ENCODE measurements at places on chromosomes 16 and 17.

DNA sequence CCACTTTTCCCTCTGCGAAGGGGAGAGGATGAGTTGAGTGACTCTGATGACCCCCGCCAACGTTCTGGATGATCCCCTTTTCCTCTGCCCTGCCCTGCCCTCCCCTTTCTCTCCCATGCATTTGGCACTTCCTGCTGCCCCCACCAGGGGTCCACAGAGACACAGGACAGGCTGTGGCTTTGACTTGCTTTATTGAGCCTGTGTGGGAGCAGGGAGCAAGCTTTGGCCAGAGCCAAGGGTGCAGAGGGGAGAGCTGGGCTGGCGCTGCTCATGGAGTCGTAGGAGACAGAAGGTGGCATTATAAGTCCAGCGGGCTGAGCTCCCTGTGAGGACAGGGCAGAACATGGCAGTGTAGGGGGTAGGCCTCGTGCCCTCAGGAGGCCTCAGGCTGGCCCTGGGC, 1.6 kb downstream of the PPY start:
- DNase-seq, result no peak

DNA sequence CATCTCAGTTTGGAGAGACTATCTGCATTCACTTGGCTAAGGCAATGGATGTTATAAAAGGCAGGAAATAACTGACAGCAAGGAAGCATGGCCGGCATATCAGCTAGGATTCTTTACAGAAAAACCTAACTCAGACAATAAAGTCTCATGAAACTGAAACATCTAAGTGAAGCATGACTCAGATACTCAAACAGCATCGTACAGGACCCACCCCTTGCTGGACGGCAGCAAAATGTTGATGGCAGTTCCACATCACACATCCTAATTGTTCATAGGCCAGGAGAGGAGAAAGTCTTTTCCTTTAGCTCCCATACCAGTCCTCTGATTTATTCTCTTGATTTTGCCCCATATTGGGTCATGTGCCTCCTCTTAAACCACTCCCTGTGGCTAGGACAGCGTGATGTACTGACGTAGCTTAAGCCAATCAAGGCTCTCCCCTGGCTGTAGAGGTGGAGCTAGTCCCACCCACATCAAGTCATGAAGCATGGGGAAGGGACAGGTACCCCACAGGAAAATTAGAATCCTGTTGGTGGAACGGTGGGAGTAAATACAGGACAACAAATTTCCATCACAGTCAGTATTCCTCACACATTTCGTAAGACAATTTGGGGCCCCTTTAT, 178.9 kb downstream of the IRX3 start:
- no peak for DNase-seq

- DNase-seq, result no peak
Observed at GRCh38 chr16:53988136-53988535, 284.2 kb downstream of the FTO start.

DNA sequence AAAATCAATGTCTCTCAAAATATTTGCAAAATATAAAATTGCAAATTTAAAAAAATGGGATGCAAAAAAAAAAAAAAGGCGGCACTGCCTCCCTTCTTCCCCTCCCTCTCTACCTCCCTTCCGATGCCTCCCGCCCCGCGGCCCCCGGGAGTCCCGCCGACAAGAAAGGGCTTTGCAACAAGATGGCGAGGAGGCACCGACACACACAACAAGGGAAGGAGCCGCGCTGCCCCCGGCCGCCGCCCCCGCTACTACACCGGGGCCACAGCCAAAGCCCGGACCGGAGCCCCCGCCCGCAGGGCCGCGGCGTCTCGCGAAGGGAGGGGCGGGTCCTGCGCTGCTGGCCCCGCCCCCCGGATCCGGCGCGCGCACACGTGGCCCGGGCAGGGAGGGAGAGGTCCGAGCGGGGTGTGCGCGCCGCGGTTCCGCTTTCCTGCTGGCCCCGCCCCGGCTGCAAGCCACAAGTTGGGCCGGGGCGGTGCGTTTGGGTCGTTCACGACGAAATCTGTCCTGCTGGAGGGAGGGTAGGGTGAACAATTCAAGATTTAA, at the start of gene MNT:
Gene MNT, minus strand, starts transcription at position 184 of the 549 bp plus-strand sequence. CDS start 348 bp downstream, outside the sequence.
- DNase-seq, result peak; percentile 88

GRCh38 chr16:46976550-46976949, 3.1 kb upstream of the DNAJA2 start:
- DNase-seq, result no peak

GRCh38 chr17:57363998-57364643, 107.8 kb downstream of the MSI2 start:
- DNase-seq, result no peak

DNA sequence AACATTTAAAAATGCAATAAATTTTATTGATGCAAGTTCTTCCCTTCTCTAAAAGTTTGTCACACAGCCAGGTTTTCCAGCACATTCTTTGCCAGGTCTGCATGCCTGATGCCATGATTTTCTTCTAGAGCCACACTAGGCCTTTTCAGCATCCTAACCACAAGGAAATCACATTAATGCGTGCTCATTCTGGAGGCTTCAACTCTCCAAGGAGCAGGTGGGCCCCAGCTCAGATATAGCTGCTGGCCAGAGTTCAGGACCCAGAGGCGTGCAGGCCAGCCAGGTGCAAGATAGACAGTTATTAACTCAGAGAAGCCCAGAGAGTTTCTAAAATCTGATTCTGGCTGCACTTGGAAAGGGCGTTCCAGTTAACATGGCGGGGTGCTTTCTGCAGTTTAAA, 124.5 kb upstream of the MAF start:
- no peak for DNase-seq

DNA sequence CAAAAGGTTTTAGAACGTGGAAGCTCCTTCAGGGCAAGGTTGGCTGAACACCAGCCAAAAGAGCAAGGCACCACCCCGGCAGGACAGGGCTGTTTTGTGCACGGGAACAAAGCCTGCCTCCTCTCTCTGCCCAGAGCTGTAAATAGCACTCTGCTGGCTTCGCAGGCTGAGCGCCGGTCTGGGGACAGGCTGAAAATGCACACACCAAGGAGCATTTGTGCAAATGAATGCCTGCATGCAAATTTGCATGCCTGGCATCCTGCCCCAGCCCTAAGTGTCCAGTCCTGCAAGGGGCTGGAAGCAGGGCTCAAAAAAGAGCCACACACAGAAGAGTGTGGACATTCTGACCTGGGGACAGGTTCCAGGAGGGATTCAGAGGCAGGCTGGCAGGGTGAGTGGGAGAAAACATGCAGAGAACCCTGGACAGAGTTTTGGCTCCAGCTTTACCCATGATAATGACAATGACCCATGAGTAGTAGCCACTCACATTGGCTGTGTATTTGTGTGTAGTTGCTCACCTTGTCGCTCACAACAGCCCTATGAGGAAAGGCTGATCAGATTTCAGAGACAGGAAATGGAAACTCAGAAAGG, 11.7 kb downstream of the ABAT start:
- DNase-seq, result no peak

- DNase-seq, result no peak
Observed at GRCh38 chr17:12509801-12510200, 155.9 kb upstream of the MYOCD start.

DNA sequence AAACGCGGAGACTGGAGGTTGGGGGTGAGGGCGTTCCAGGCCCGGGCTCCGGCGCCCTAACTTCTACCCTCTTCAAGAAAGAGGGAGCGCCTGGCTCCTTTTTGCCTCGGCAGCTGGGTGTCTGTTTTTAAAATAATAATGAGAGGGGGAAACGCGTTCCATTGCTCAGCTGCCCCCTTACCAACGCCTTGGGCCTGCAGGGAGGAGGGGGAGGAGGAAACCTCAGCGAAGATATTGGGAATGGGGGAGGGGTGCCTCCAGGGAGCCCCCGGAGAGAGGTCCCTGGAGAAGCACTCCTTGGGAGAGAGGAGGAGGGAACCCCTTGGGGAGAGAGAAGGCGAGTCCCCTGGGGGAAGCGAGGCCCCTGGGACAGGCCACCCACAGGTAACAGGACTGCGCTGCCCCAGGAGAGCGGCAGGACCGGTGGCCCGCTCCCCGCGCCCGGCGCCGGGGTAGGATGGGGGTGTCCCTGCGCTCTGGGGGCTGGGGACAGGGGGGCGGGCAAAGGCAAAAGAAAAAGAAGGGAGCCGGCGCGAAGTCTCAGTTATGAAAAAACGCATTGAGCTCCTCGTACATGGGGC, 2.7 kb downstream of the NEUROD2 start:
- DNase-seq, result no peak

DNA sequence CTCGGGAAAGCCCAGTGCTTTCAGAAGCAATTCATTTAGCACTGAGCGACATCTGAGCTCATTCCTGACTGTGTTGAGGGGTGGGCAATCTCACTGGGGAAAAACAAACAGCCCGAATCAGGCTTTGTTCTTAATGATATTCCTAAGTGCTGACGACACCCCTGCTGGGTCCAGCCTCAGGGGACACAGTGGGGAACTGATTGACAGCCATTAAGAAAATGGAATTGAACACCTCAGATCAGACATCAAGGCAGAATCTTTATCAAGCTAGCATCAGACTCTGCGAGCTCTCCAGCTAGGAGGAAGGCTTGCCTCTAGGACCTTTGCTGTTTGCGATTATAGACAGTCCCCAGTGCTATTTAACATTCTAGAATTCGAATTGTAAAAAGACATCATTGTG, 22.5 kb upstream of the LYRM9 start:
- no peak for DNase-seq

All from stimulated activated CD4-positive, alpha-beta T cell treated with anti-CD3 and anti-CD28 coated beads, Interleukin-1b, Interleukin-23, amount 100 ng/mL, for 24 hours (primary cell).